ENCODE measurements at places on chromosomes 11 and 22.

- no peak for DNase-seq
These were observed 912 bp downstream of the PTPRCAP start for GRCh38 chr11:67436459-67437081.

- no peak for DNase-seq
These were observed 9.0 kb upstream of the BID start for GRCh38 chr22:17783312-17783711.

DNA sequence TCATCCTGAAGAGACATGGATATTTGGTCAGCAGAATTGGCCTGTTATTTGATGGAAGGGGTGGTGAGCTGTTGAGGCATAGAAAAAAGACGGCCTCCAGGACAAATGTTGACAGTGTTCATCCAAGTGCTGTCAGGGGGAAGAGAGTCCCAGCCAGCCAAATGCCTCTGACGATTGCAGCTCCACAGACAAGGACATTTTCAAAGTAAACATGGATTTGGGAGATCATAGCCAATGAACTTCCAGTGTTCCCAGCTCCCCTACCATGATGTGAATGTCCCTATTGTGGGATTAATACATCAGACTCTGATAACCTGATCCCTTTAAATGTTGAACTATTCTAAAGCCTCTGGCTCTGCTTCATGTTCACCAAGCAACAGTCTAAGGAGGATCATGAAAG, 31.2 kb upstream of the PSMA1 start:
- no peak for DNase-seq

- DNase-seq, result peak; percentile 38
These were observed 21.6 kb downstream of the PPARA start for GRCh38 chr22:46171940-46172339.

GRCh38 chr22:37893583-37893983, 12.5 kb upstream of the MICALL1 start:
- DNase-seq, result peak; percentile 37

DNA sequence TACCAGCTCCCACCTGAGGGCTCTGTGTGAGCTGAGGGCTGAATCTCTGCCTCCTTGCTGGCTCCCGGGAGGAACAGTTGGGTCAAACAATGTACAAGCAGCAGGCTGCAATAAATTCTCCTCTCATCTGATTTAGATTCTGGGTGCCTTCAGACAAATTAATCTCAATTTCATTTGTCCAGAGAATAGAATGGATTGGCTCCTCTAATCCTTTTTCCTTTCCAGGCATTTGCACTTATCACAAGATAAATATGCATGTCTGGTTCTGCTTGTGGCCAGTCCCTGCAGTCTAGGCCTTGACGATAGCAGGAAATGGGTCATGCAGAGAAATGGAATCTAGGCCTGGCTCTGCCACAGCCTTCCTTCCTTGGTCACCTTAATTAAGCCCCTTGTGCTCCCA, 28.7 kb downstream of the UPB1 start:
- DNase-seq, result no peak

DNA sequence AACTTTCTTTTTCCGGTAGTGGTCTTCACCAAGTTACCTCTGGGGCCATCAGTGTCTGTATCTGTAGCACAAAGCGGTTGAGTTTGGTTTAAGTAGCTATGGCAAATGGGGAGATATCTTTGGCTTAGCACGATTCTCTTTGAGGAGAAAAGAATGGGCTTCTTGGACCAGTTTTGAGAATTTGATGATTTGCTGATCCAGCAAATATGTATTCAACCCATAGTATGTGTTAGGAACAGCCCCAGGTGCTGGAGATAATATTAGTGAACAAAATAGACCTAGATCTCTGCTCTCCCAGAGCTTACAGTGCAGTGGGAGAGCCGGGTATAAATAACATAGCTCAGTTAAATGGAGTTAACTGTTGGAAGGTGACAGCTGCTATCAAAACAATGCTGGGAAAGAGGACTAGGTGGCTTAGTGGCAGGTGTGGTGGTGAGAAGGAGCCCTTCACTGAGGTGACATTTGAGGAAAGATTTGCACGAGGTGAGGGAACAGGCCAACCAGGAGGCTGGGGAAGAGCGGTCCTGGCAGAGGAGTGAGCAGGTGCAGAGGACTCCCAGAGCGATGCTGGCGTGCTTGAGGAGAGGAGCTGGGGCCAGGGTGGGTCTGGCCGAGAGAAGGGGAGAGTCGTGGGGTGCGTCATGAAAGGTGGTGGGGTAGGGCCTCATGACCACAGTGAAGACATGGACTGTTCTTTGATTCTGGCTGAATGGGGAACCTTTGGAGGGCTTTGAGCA, 5.0 kb downstream of the TBC1D22A start:
- DNase-seq, result no peak

GRCh38 chr11:9571071-9571762, 2.3 kb upstream of the WEE1 start:
- DNase-seq, result no peak

DNA sequence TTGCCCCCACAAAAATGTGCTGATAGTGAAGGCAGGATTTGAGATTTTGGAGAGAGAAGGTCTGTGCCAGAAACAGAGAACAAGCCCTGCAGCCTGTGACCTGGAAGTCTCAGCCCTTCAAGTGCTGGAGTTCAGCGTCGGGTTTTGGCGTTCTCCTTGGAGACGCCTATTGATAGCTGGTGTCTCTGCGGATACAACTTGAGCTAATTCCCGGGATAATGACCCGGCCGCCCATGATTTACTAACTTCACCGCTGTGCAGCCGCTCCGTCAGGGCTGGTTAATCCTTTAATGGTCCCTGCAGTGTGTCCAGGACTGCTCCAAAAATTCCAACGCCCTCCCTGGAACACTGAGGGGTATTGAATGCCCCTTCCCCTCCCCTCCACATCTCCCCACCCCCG, 76.6 kb downstream of the WT1 start:
- DNase-seq, result no peak

DNA sequence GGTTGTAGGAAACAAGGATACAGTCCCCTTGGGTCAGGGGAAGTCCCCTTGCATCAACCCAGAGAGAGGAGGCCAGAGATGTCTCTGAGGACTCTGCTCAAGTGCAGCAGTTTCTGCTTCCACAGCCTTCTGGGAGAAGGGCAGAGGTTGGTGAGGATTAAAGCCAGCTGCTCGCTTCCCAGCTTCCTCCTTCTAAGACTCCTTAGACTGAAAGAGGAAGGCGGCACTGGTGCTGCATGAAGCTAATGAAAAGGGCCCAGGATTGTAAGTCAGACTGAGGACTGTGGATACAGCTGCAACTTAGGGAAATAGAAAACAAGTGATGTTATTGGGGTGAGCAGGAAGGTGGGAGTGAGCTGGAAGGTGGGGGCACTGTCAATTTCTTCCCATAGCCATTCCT, at the start of gene OR52K1:
Gene OR52K1 (plus strand): TSS at position 202 of the 400 bp plus-strand sequence. CDS start 6,255 bp downstream, outside the sequence.
- DNase-seq, result no peak
